HuH-7.5 (cell line): ENCODE measurements at places on chromosomes 6 and 20.

GRCh38 chr6:84508981-84509380 is 255.4 kb downstream of the TBX18 start:
- DNase-seq, result no peak

DNA sequence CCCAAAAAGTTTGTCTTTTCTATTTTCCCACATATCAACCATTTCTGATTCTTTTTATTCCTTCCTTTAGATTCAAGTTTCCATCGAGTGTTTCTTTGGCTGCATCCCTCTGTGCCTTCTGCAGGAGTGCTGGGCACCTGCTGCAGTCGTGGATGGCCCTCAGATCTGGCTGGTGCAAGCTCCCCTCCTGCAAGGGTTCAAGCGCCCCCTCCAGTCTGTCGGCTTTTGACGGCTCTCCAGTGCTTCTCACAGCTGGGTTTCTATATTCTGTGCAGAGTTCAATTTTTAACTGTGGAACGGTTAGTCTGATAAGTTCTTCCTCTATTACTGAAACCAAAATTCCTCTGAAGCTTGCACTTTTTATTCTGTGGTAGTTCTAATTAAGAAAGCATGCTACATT is 132.1 kb downstream of the HUS1B start:
- no peak for DNase-seq

GRCh38 chr6:705047-705446 is 12.1 kb upstream of the EXOC2 start:
- DNase-seq, result no peak

GRCh38 chr6:144561455-144562043 is 276.4 kb downstream of the UTRN start:
- DNase-seq, result no peak

DNA sequence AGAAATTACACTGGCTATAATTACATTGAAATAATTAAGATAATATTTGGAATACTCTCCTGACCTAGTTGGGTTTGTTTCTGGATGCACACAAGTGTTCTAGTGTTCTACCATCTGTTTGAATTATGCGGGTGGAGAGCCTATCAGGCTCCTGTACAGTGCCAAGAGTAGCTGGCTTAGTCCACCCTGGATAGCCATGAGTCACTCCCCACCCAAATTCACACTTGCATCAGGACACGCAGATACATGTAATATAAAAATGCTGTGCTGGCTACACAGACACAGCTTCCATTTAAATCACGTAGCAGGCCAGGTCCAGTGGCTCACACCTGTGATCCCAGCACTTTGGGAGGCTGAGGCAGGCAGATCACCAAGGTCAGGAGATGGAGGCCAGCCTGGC is 686.2 kb upstream of the SLC35B3 start:
- no peak for DNase-seq

- DNase-seq, result no peak
Measured at GRCh38 chr20:36777167-36777566, 3.6 kb upstream of the DSN1 start.

DNA sequence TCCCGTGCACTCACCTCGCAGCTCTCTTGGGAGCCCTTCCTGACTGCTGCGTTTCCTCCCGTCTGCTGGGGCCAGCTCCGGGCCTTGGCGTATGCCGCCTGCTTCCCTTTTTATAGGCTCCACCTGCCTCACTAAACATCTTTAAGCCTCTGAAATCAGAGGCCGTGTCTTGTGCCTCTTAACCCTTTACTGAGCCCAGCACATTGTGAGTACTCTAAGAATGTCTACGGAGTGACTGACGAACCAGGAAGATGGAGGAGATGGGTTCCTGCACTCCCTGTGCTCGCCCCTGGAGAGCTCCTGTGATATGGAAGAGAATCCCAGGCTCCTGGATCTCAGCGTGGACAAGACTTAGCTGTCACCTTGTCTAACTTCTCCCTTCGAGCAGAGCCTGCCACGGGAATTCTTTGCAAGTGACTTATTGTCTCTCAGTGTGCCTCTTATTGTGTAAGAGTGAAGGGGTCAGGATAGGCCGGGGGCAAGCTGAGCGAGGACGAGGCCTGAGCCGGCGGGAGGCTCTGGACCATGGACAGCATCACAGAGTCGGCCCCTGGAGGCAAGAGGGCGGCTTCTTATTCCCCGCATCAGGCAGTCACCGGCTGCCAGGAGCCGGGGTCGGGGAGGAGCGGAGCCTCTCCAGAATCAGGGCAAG is 70.9 kb upstream of the CCDC167 start:
- DNase-seq, result no peak

GRCh38 chr6:112298816-112299281 is 44.5 kb upstream of the LAMA4 start:
- DNase-seq, result no peak

DNA sequence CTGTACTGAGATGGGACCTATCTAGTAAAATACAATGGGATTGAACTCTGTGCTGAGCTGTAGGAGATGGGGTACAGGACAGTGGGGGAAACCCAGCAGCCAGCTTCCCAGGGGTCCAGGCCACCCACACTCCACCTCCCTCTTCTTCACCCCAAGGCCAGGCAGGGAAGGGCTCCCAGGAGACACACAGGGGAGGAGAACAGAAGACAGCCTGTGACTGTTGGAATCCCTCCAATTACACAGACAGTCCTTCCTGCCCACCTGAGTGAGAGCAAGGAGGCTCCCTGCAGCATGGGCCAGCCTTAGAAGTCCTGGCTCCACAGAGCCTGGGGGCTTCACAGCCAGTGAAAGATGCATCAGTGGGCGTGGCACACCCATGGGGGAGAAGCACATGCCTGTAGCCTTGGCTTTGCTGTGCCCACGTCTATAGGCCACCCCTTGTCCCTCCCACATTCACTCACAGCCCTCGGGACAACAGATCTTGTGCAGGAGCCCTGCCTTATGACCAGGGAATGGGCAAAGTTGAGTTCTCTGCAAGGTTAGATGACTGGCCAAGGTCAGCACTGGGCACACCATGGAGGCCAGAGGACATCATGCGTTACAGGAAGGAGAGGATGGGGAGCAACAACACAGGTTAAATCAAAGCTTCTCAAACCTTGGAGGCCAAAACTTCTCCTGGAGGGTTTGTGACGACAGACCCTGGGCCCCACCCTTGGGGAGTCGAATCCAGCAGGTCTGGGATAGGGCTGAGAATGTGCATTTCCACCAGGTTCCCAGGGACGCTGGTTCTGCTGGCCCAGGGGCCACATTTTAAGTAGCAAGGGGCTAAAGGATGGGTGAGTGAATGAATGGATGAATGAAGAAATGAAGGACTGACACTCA is 12.3 kb upstream of the CST7 start:
- DNase-seq, result no peak

- no peak for DNase-seq
Measured at GRCh38 chr6:54058236-54058635, 53.0 kb upstream of the MLIP start.

DNA sequence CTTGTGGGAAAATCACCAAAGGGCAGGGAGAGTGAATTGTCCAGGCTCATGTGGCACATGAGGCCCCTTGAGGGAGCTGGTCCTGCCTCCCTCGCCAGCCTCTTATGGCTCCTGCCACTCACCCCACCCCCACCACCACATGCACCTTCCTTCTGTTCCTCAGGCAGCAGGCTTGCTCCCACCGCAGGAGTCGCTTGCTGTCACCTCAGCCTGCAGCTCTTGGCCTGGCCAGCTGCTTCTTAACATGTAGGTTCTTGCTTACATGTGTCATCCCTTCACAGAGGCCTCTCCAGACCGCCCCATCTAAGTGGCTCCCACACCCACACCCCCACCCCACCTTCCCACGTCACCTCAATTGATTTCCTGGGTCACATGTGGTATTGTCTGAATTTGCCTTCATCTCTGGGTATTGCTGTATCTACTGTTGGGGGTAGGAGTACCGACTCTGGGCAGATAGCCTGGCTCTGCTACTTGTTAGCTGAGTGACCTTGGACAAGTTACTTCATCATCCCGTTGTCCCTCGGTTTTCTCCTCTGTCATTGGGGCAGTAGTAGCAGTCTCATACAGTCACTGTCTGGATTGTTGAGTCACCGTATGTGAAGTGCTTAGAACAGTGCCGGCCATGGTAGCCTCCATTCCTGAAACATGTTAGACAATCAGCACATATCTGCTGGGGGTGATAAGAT is 41.7 kb downstream of the SLC9A8 start:
- DNase-seq, result no peak

DNA sequence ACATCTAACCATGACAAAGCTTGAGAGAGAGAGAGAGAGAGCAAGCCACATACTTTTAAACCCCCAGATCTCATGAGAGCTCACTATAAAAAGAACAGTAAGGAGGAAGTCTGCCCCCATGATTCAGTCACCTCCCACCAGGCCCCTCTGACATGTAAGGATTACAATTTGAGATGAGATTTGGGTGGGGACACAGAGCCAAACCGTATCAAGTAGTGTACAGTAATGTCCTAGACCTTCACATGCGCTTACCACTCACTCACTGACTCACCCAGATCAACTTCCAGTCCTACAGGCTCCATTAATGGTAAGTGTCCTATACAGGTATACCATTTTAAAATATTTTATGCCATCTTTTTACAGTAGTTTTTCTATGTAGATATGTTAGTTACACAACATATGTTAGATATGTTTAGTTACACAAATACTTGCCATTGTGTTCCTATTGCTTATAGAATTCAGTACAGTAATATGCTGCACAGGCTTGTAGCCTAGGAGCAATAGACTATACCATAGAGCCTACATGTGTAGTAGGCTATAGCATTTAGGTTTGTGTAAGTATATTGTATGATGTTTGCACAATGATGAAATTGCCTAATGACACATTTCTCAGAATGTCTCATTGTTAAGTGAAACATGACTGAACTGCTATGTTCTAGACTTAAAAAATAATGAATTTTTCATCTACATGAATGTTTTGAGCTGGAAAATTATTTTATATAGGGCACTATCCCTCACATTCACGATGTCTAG is 11.7 kb downstream of the TSPYL1 start:
- DNase-seq, result no peak

- DNase-seq, result no peak
Measured at GRCh38 chr20:44395461-44396340, 40.2 kb downstream of the HNF4A start.

- no peak for DNase-seq
Measured at GRCh38 chr20:10647471-10647870, 26.3 kb downstream of the JAG1 start.

GRCh38 chr6:130189531-130190397 is 33.0 kb downstream of the SAMD3 start:
- no peak for DNase-seq

DNA sequence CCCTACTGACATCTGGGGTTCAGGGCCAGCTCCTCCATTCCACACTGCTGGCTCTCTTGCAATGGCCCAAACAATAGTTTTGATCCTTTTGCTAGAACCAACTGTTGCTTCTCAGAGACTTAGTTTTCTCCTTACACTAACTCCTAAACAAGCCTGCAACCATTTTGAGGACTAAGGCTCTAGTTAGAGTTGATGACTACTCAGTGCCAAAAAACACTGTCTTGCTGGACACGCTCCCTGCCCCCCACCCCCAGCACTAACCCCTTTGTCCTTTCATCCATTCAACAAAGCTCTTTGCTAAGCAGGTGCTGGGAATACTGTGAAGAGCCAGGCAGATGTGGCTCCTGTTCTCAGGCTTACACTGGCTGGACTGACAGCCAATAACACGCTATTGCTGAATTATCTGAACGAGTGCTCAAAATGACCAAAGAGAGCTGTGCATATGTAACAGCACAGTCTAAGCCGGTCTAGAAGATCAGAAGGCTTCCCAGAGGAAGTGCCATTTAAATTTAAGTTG is 17.6 kb downstream of the GCLC start:
- no peak for DNase-seq

GRCh38 chr6:12224251-12224650 is 65.9 kb upstream of the EDN1 start:
- no peak for DNase-seq

- no peak for DNase-seq
Measured at GRCh38 chr6:50112981-50113857, 63.5 kb upstream of the DEFB112 start.

- no peak for DNase-seq
Measured at GRCh38 chr20:40758790-40759189, 69.8 kb upstream of the MAFB start.

DNA sequence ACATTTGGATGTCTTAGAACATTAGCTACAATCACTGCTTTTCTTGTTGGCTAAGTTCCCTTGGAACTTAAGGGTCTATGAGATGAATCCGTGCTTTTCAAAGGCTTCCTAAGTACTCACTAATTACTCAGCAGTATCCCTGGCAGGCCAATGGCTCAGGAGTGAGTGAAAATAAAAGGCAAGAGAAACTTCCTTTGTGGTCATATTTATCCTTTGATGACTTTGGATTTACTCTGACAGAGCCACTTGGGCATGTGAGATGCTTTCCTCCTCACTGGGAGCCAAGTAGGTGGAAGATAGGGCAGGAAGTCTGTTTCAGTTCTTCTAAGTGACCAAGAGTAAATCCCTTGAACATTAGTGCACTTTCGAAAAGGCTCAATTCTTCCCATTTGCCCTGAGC is 224.3 kb upstream of the FOXA2 start:
- DNase-seq, result no peak

- no peak for DNase-seq
Measured at GRCh38 chr6:108736832-108737231, 111.4 kb upstream of the ARMC2 start.
